Stimulated activated memory B cell treated with anti-CD40 and anti-IgM and Interleukin-4, amounts not matched to agents 10 μg/mL and 1 μg/mL and 100 μg/mL, for 72 hours (primary cell): ENCODE measurements at places on chromosomes 1 and 21.

DNA sequence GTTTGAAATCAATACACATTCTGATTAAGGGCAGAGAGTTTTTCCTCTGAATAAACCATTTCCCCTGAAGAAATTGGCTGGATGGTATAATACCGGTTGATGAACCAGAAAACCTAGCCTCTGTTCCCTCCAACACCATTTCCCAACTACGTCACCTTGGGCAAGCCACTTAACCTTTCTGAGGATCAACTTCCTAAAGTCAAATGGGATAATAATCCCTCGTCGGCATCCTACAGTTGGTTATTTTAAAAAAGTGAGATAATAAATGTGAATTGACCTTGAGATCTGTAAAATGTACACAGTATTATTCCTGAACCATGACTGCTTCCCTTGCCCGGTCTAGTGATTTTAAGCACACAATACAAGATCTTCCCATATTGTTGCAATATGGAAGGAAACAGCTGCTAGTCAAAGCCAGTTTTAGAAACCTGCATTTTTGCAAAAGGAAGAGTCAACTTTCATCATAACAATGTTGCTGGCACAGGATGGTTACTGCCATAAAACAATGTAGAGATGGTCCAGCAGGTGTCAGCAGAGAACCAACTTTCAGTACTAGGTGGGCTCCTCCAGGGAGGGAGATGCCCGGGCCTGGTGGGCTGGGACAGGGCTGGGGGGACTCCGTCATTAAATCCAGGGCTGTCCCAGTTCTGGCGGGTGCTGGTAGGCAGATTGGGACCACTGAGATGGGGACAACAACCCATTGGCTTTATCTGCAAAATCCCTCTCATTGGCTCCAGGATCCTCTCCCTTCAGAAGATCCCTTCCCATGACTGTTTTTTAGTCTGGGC is 5.2 kb upstream of the HLX start:
- no peak for ATAC-seq

DNA sequence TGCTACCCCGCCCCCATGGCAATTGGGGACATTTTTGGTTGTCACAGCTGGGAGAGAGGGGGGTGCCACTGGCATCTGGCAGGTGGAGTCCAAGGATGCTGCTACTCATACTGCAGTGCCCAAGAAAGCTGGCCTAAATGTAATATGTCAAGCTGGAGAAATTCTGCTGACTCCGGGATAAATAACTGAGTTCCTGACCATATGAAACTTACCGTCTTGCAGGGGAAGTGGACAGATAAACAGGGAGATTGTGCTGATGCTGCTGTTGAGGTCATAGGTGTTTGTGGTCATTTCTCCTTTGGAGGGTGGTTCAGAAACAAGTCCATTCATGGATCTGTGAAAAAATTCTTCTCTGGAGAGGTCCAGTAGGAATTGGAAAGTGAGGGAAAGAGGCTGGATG is 54.4 kb downstream of the KAZN start:
- ATAC-seq: no peak

DNA sequence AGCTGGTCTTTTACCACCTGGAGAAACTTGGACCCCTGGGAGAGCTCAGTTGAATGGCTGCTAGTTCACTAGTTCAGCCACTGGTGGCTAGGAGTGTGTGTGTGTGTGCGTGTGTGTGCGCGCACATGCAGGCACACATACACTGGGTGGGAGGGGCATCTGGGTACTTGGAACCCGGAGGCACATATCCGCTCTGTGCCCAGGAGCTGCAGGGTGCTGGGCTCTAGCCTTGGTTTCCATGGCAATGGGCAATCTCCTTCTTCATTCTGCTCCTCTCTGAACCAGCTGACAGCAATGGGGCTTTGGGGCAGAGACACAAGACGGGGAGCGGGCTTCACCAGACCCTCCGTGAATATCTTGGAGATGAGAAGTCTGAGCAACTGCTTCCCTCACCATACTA is 87.1 kb upstream of the DISP3 start:
- ATAC-seq: no peak

DNA sequence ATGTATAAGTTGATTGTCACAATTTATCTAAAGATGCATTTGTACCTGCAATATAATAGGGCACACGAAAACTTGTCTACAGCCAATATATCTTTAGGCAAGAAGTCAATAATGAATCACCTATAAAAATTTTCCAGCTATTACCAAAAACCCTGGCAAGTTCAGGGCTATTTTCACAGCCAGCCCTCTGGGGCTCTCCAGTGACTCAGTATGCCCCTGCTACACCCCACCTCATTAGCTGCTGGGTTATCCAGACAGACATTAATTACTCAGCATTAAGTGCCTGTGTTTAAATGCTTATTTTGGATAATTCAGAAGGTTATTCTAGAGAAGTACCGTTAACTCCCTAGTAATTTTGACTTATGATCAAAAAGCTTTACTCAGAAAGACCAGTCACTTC is 220.2 kb downstream of the TBX15 start:
- no peak for ATAC-seq

DNA sequence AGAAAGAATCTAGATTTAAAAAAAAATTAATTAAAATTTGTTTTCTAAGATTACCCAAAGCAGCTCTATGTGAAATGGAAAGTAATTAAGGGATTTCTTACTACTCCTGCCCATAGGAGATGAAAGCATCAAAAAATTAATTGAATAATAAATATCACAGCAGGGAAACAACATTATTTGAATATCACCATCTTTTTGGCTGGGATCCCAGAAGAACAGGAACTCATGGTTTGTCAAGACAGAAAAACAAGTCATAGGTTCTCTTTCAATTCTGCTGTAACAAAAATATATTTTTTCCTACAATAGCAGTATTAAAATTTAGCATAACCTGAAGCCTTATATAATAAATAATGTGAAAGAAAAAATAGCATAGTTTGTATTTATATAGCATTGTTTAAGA is 1713.4 kb downstream of the NCAM2 start:
- no peak for ATAC-seq

DNA sequence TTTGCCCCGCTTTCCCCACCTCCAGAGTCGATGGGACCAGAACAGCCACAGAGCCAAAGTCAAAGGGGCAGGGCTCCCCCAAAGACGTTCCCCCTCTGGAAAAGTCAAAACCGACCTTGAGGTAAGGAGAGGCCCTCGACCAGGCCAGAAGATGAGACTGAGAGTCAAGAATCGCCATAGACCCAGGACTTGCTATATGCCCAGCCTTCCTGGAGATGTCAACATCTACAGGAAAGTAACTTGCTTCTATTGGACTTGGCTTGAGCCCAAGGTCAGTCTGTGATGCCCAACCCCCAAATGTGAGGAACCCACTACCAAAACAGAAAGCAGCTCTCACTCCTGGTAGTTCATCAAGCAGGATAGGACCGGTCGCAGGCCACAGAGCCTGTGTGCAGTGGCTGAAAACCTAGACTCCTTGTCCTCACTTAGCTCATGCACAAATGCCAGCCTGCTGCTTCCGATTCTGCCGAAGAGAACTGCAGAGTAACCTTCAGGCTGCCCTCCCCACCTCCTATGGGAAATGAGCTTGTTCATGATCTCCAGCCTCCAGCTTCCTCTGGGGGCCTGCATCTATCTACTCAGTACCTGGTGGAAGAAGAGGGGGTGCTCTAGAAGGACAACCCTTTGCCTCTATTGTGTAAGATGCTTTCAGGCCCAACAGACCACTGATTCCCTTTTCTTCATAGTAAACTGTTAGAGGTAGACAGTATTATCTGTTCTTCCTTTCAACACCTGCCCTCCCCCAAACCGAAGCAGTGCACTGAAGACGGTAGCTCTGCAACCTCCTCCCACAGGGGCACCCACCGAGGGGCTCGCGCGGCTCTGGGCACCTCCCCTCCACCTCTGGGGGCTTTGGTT is 1.4 kb downstream of the ACOT7 start:
- ATAC-seq: no peak

- ATAC-seq: no peak
Measured at GRCh38 chr1:116993286-116993685, 8.3 kb upstream of the CD101 start.

DNA sequence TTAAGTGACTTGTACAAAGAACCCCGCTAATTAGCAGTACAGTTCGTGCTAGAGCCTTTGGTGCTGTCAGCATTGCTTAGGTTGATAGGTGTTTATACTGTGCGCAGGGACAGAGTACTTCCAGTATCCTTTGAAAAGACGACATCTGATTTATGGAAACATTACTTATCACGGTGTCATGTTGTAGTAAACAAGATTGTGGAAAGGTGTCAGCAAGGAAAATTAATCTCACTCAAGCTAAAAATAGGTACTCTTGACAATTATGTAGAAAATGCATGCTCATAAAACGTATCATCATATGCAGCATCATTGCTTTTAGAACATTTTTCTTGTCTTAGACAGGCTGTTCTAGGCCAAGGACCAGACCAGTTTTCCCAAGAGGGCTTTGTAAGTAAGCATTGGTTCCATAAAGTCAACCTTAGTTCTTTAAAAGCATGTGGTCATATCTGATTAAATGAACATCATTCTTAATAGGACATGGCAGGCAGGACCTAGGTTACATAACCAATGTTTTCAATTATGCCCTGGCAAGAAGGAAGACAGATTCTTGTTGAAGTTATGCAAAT is 33.0 kb downstream of the SH3BGR start:
- ATAC-seq: no peak

DNA sequence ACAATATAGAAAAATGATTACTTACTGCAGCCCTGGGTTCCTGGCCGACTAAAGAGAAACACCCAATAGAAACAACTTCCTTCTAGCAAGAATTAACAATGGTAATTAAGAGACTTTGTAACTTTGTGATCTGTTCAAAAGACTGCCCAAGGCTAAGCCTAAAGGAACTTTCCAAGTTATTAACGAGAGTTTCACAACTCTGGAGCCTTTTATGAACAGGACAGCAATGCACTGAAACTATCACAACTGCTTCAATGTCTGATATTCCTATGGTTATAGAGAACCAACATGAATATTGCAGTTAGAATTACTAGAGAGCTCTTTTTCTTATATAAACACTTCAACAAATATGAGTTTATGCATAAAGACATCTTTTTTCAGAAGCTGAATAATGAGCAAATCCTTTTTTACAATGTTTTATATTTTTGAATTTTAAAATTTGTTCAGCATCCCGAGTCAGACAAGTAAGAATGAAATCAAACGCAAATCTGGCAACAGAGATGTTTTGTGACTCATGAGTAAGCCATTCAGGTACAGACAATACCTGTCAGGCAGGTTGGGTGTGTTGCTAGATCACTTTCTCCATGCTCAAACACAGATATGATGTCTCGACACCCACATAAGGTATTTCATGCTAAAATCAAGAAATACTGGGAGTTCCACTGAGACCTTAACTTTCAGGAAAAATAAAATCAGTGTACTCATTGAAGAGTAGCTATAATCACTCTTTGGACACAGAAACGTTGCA is 22.2 kb upstream of the KCNJ15 start:
- no peak for ATAC-seq

DNA sequence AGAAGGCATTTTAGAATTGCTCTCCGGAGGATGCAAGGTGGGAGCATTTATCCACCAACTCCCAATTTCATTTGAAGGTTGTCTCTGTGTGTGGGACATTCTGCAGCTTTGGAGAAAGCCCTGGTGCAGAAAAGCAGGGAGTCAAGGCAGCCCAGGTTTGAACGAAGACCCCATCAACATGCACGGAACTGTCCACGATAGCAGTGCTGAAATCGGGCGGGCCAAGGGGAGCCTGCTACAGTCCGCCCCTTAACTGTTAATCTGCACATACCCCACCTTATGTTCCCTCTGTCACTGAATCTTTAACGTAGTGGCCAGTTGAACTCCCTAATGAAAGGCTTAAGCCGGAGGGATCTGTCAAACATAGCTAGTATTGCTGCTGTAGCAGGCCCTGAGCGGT is 68.8 kb upstream of the C1orf174 start:
- ATAC-seq: no peak

- no peak for ATAC-seq
Measured at GRCh38 chr21:27329255-27329851, 362.5 kb upstream of the ADAMTS5 start.

DNA sequence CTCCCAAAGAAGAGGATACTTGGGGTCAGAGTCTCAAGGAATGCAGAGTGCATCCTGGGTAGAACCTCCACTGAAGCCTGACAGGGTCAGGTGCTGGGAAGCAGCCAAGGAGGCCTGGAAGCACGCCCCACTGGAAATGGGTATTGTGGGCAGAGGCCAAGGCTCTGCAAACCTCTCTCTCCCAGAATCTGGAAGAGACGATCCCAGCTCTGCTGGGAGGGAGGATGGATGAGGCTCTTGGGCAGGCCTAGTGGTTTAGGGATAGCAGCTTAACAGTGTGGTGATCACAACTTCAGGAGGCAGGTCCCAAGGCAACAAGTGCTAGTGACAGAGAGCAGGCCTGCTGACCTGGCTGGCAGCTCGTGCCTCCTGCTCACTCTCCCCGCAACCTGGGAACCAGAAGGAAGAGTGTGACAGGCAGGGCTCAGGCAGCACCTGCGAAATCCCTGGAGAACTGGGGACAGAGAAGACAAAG is 641.0 kb downstream of the PLPP3 start:
- peak; percentile 34 for ATAC-seq
